ENCODE measurements at places on chromosomes 16 and 17.

DNA sequence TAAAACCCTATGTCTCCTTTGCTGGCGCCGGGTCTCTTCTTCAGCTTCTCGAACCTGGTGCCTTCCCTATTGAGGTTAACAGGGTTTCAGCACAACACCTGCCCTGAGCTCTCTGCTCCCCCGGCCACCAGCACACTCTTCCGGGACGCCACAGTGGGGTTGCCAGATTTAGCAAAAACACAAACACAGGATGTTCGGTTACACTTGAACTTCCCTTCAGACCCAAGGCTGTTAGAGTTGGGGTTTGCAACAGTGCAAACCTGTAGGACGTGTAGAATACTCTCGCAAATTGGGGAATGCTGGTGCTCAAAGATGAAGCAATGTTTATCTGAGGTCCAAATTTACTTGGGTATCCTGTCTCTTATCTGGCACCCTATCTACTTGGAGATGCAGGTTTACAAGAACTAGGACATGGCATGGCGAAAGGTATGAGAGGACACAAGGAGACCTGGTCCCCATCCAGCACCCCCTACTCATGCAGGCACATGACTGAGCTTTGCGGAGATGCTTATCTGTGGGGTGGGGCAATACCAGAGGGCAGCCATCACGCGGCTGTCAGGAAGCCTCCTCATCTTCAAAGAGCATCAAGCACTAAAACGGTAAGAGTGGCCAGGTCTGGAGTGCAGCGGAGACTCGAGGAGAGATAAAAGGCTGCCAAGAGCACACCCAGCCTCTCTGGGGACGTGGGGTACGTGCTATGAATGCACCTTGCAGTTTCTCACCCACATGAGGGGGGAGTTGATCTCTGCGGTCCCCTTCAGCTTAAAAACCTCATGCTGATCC lies 52.8 kb downstream of the SDK2 start:
- DNase-seq = no peak

DNA sequence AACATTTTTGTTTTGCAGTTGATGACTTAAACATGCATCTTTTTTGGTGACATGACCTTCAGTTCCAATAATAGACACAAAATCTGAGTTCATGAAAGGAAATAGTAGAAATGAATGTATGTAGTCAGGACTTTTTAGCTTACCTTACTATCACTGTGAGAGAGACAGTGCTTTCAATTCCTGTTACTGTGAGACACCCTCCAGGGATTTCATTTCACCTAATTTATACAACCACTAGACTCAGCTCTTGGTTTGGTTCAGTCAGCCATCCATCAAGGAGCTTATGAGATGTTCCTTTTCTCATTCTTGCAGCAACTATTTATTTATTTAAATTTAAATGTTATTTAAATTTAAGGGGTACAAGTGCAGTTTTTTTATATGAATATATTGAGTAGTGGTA lies 77.9 kb downstream of the MAP2K4 start:
- no peak for DNase-seq

DNA sequence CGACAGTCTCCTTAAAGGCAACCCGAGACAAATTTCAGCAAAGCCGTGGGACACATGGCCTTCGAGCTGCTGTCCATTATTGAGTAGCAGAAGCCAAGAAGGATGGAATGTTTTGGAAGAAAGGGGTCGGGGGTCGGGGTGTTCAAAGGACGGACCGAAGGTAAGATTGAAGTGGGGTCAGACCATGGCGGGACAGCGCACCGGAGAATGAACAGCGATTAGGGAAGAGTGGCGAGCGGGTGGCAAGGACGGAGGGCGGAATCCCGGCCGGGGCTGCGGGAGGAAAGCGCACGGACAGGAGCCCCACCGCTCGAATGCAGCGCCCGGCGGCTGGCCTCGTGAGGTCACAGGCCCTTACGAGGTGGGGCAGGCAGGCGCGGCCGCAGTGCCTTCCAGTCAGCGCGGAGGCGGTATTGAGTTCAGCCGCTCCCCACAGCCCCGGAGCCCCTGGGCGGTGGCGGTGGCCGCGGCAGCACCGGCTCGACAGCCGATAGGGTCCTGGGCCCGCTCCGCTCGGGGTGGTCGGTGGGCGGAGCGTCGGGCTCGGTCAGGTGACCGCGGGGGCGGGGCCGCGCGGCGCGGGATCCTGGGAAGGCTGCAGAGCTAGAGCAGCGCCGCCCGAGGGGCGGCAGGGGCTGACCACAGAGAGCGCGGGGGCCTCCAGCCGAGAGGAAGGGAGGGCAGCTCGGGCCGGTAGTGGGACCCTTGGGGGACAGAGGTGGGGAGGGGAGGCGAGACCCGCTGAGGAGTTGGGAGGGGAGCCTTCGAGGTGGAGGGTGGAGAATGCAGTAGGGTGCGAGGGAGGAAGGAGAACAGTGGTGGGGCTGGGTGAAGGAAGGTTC lies at the start of gene EFCAB13:
TSS of gene EFCAB13 (plus strand) at position 574 of the 842 bp plus-strand sequence. CDS start 4,399 bp downstream, outside the sequence.
- peak; percentile 59 for DNase-seq

GRCh38 chr17:77847221-77848085 lies 111.0 kb upstream of the TNRC6C start:
- DNase-seq = no peak

DNA sequence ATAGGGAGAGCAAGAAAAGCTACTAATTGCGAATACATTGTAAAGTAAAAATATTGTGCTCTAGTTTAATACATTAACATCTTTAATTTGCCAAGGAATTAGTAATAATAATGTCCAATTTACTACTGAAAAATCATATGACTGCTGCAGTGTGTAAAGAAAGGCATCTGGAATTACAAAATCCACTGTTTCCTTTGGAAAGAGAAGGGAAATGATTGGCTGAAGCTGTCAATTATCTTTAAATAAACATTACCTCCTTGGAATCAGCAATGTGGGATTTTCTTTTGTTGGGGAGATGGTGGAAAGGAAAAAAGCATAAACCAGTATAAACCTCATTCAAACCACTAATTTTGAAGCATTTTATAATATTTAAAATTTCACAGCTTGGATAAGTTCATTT lies 276.0 kb downstream of the MAP2K6 start:
- DNase-seq = no peak

- no peak for DNase-seq
These were observed 4.6 kb downstream of the ITGA2B start for GRCh38 chr17:44384823-44385286.

DNA sequence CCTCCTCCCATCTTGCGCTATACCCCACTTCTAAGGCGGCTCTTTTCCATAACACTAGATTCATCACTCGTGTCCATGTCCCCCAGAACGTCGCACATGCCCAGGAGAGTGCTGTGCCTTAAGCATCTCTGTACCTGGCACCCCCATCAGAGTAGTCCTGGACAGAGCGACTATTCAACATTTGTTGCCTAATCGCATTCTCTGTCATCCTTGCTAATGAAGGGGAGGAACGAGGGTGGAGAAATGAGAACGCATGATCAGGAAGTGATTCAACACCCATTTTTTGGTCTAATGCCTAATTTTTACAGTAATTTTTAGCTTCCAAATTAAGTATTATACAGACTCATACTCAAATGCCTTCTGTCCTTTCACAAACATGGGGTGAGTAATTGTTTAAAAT lies 53.2 kb downstream of the SLC39A11 start:
- DNase-seq = no peak

DNA sequence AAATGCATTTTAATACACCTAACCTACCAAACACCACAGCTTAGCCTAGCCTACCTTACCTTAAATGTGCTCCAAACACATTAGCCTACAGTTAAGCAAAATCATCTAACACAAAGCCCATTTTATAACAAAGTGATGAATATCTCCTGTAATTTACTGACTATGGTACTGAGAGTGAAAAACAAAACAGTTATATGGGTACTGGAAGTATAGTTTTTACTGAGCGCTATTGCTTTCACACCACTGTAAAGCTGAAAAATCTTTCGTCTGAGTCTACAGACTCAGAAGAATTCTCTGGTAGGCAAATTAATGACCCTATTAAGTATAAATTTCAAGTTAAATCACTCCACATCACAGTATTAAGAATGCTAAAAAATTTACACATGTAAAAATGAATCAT lies 3.5 kb downstream of the GRB2 start:
- DNase-seq = no peak

- DNase-seq = no peak
These were observed 286.6 kb upstream of the CCL2 start for GRCh38 chr17:33968350-33969044.

GRCh38 chr17:14157822-14158221 lies 78.8 kb downstream of the CDRT15 start:
- no peak for DNase-seq

DNA sequence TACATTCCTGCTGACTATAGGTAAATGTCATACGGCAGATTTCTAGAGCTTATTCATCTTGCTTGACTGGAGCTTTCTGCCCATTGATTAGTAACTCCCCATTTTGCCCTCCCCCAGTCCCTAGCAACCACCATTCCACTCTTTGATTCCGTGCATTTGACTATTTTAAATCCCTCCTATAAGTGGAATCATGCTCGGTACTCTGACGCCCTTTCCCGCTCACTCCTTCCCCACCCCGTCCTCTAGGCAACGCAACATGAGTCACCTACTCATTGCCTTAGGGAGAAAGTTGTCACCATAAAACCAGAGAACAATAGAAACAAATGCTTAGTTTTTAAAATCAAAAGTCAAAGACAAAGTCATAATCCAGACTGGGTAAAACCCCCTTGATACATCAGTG lies 45.5 kb upstream of the RBBP6 start:
- DNase-seq = no peak

DNA sequence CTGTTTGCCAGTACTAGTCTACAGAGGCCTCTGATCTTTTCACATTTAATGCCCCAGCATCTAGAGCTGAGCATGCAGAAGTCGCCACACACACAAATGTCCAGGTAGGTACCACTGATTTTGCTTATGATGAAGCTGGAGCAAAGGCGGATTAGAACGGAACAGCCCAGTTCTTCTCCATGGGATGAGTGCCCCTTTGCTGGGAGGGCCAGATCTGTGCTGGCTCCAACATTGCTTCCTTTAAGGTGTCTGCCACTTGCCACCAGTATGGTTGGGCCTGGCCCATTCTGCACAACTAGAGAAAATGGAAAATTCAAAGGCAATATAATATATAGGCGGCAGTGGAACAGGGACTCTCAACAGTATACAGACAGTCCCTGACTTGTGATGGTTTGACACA lies 2.2 kb upstream of the MNT start:
- no peak for DNase-seq

- DNase-seq = peak; percentile 38
These were observed at the start of gene TELO2 for GRCh38 chr16:1492923-1493745. TSS of gene TELO2 (plus strand) at chr16:1493360. CDS start at chr16:1494282, 922 bp downstream.

DNA sequence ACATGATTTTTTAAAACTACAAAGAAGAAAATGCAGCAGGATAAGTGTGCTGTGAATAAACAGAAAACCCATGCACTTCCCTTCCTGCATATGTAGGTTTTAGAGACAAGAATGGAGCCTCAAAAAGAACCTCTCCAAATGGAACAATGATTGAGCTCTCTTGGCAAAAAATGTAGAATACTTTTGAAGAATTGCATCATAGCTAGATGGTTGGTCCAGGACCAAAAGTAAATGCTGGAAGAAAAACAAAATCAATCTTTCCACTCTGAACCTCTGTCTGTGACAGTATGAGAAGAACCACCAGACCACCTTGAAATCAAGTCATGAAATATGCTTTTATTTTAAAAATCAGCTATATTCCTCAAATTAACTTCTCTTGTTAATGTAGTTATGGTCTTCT lies 17.5 kb downstream of the HELZ start:
- no peak for DNase-seq

DNA sequence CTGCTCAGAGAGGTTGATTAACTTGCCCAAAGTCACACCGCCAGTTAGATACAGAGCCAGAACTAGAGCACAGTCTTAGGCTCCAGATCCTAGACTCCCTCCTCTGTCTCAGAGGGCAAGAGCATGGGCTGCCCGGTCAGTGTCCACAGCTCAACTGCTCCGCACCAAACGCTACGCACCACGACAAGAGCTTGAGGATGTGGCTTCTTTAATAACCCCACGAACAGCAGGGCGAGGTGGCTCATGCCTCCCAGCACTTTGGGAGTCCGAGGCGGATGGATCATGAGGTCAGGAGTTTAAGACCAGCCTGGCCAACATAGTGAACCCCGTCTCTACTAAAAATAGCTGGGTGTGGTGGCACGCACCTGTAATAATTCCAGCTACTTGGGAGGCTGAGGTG lies 21.4 kb downstream of the FA2H start:
- DNase-seq = no peak

DNA sequence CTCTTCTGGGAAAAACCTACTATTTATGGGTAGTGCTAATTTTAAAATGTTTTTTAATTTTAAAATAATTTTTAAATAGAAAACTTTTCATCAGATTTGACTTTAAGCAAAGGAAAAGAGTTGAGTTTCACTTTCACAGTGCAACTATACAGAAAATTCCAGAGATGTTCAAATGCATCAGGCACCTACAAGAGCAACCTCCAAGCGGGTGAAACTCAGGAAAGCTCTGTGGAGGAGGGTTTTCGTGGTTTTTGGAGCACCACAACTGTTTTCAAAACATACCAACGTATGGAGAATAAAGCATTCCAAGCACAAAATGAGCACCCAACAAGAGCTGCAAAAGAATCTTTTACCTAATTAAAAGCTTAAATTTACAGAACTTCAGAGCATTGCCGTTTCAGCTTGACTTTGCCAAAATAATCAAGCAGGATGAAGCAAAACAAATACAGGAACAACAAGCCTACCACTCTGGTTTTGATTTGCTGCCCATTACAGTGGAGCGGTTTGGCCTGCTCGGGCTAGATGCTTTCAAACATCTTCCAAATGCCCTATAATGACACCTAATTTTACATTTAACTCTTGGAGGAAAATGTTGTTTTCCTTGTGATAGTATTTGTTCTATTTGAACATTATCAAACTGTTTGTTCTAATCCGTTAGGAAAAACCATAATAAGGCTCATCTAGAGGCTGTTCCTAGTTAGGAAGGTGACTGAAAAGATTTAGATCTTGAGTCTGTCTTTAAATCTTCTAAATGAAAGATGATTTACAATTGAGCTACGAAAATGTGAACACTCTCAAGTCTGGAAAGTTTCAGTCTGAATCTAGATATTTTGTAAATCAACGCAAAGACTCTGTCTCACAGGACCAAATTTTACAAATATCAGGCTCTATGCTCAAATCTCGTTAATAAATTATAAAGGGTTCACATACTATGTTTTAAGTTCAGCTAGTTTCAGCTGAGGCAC lies 34.5 kb downstream of the NACA2 start:
- no peak for DNase-seq

GRCh38 chr16:53415504-53415903 lies 18.8 kb upstream of the RBL2 start:
- DNase-seq = no peak

GRCh38 chr16:56700195-56700594 lies 17.9 kb downstream of the MT1X start:
- DNase-seq = no peak

- DNase-seq = peak; percentile 55
These were observed 2.9 kb downstream of the C17orf58 start for GRCh38 chr17:67993153-67993997.

DNA sequence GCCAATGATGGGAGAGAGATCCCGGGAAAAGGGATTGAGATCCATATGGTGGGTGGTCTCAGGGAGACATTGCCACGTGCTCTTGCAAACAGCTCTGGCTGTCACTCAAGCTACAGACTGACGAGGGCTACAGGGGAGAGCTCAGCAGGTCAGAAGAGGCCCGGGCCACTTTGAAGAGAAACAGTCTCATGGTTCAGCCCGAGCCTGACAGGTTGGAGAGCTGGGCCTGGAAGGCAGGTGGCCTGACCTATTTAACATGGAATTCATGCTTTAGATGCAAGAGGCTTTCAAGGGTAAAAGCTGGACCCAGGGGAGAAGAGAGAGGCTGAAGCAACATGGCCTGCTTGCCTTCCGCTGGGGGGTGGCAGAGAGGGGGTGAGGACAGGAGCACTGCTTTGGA lies 81.0 kb upstream of the BRD7 start:
- no peak for DNase-seq

GRCh38 chr16:81394966-81395655 lies 49.5 kb upstream of the CMIP start:
- no peak for DNase-seq

- DNase-seq = no peak
These were observed 5.0 kb upstream of the RPH3AL start for GRCh38 chr17:357644-358043.
